ENCODE measurements at places on chromosomes 4 and X.

- H3K4me3 ChIP-seq = no peak overlapping the region
- H3K27ac ChIP-seq = no peak overlapping the region
- H3K4me1 ChIP-seq = no peaks in the 10 kb centered on the region
- DNase-seq = no peak
- H3K36me3 ChIP-seq = no peaks in the 10 kb centered on the region
Measured at GRCh38 chrX:123153846-123154335, 30.2 kb upstream of the GRIA3 start.

GRCh38 chr4:19729886-19730651 is 521.6 kb upstream of the SLIT2 start:
- no peaks in the 10 kb centered on the region for H3K27me3 ChIP-seq
- DNase-seq = no peak
- no peak overlapping the region for H3K27ac ChIP-seq

- DNase-seq = no peak
- H3K27ac ChIP-seq = no peak overlapping the region
- no peaks in the 10 kb centered on the region for H3K4me1 ChIP-seq
Measured at GRCh38 chrX:139766545-139766983, 58.6 kb upstream of the MCF2 start.

GRCh38 chr4:48421101-48421500 is 62.0 kb upstream of the SLC10A4 start:
- no peak overlapping the region for H3K4me3 ChIP-seq
- H3K36me3 ChIP-seq = peaks cover 25% of the 10 kb centered on the region
- no peak overlapping the region for H3K27ac ChIP-seq
- H3K27me3 ChIP-seq = no peaks in the 10 kb centered on the region
